Sciatic nerve (tissue), 2 donors: ENCODE measurements at places on chromosomes 4 and X. TPM values are rescaled to one million over a fixed set of nuclear protein-coding genes. Genes with fewer than 3 reads are reported as not detected.
A peak's percentile ranks its signal among the peaks of the same experiment; 100 is the strongest.

GRCh38 chrX:141396536-141396935, 154.2 kb upstream of the SPANXC start:
- DNase-seq: no peak

- DNase-seq: no peak
These were observed 294.6 kb upstream of the NRK start for GRCh38 chrX:105527759-105528158.

GRCh38 chr4:1075809-1076699, 37.3 kb downstream of the RNF212 start:
- DNase-seq: no peak

DNA sequence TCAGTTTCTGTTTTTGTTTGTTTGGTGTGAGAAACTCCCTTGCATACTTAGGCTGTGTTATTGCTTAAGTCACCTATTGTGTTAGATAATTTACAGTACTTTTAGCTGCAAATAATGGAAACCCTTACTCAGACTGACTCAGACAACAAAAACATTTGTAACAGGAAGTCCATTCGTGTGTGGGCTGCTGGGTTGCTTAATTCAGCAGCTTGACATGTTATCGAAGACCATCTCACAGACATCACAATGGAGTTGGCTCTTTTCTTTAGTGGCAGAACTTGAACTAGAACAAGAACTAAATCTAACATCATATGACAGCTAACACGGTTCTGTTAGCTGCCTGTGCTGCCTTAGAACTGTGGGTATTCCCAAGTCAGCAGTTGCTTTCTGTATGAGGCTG, 9.9 kb upstream of the GABRE start:
- DNase-seq: no peak

DNA sequence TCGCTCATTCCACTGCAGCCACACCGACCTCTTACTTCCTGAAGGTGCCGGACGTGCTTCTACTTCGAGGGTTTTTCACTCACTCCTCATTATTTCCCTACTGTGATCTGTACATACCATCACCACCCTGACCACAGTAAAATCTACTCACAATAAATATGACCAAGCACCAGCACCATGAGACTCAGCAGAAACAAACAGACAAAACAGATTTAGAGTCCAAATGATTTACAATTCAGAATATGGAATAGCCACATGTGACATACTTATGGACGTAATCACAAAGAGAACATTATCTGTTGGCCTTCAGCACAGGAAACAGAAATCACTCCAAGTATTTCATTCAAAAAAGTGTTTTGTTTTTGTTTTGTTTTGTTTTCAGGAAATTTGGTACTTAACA, 16.1 kb upstream of the KLB start:
- no peak for DNase-seq

DNA sequence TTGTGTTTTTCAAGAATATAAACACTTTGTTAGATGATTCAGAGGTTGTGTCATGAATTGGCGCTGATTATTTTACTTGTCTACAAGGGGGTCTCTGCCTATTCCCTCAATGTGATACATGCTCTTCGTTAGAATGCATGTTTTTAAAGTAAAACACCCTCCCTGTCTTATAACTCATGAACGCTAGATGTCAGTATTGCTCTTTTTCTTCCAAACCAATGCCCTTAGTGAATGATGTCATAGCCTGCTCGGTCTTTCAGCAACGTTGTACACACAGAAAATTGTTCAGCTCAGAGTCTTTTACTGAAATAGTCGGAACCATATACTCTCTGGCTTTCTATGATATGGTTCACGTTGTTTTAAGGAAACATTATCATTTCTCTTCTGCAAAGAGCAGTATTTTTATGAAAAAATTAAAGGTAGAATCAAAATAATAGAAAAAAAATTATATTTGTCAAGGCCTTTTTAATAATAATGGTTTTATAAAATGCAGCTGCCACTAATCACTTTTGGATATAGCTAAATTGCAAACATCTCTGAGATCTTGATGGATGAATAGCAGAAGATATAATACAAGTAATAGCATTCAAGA, 292.9 kb downstream of the TLL1 start:
- DNase-seq: no peak

GRCh38 chrX:17705211-17705610, 32.1 kb upstream of the SCML1 start:
- DNase-seq: no peak

DNA sequence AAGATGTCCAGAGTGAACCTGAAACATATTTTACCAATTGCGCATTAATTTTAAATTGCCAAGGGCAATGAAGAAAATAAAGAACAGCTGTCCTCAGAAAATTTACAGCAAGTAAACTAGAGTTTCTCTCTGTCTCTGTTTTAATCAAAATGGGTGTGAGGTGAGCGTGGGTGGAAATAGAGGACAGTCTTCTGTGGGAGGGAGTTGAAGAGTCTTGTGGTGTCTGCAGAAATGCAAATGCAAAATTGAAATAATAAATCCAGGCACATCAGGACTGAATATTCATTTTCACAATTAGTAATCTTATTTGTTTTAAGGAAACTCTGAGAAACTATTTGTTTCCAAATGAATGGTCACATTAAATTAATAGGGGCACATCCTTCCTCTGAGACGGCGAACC, 192.0 kb downstream of the ARHGAP10 start:
- DNase-seq: no peak

- DNase-seq: no peak
These were observed 66.4 kb upstream of the OR13H1 start for GRCh38 chrX:131477498-131477897.

GRCh38 chr4:178086320-178086719, 644.1 kb upstream of the AGA start:
- no peak for DNase-seq

DNA sequence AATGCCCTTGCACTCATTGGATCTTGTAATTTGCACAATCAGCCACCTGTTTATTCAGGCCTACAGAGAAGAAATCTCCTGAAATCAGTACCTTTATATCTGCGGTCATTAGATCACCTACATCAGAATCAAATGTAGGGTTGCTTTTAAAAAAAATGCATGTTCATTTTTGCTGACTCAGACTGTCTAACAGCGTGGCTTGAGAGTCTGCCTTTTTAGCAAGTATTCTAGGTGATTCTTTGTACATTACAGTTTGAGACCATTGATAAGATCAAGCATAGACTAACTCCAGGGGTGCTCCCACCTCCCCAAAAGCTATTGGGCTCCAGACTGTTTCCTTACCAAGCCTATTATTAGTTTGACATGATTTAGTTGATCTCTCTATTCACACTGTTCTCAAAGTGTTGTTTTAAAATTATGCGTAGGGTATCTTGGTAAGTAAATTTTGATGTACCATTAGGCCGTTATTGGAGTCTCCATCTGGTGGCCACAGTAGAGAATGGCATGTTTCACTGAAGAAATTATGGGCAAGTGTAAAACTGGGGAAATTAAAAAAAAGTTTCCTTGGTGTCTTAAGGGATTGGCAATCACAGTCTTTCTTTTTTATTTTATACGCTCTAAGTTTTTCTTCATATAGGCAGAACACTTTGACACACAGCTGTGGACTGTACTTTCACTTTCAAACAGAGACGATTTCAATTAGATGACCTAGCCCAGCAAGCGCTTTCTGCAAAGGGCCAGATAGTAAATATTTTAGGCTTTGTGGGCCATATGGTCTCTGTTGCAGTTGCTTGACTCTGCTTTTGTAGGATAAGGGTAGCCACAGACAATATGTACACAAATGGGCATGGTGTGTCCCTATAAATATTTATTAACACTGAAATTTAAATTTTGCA, 33.7 kb upstream of the MSL3 start:
- no peak for DNase-seq

DNA sequence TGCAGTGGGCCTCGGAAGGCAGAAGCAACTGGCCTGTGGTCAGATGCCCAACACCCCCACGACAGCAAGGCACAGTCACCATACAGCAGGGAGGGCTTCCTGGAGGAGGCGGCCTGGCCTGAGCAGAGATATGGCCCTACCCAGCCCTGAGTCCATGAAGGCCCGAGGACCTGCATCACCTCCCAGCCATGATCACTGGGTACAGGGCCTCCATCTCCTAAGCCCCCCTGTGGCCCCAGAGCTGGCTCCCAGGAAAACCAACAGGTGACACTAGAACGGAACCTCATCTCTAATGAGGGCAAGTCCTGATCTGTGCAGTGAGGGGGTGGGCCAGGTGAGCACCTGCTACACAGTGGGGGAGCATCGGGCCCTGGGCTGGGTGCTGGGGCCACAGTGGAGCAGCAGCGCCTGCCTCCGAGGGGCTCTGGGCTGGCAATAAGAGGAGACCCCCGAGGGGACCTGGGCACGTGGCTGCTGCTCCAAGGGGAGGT, 26.2 kb upstream of the MXD4 start:
- peak; percentile 50 for DNase-seq

DNA sequence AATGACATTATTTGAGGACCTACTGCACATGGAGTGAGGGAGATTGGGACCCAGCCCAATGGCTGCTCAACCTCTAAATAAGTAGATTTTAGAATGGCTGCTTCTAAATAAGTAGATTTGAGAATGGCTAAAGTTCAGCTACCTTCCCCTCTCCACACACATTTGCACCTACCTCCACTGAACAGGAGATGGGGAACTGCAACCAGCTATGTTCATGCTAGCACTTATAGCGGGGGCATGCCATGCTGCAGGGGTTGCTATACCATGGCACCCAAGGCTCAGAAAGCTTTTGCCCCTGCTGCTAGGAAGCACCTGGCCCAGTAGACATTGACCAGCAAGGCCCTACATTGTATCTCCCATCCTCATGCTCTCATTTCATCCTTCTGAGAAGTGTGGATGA, 70.2 kb upstream of the MAOA start:
- DNase-seq: no peak

DNA sequence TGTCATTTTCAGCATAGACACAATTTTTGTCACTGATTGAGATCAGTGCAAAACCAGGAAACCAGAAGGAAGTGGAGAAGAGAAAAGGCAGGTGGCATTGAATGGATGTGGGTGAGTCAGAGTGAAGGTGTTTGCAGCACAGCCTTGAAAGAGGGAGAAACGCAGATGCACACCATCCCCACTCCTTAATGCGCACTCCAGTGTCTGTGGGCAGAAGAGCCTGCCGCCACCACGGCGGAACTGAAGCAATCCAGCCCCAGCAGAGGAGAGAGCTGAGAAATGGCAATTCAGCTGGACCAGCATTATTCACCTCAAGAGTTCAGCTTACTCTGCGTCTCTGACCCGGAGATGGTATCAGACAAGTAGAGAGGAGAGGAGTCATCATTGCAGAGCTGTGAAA, 393.1 kb upstream of the FRG1 start:
- DNase-seq: no peak

- DNase-seq: no peak
These were observed 1.1 kb downstream of the DCK start for GRCh38 chr4:70994387-70995099.

- DNase-seq: peak; percentile 85
These were observed 866 bp upstream of the EMD start for GRCh38 chrX:154378059-154378798.

DNA sequence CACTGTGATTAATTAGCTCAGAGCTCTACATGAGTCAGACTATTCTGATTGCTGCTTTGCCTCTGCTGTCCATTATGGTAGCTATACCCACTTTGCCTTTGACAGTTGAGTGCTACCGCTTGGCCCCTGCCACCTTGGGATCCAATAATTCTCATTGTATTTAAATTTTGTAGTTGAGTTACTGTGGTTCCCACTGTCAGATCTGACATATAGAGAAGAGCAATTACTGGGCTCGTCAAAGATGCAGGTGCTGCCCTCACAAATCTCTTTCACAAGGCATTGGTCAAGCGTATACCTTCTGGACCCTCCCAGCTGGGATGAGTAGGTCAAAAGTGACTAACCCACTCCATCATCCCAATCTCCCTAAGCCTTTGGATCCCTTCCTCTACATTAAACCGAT, 18.3 kb upstream of the PRDM8 start:
- DNase-seq: no peak

DNA sequence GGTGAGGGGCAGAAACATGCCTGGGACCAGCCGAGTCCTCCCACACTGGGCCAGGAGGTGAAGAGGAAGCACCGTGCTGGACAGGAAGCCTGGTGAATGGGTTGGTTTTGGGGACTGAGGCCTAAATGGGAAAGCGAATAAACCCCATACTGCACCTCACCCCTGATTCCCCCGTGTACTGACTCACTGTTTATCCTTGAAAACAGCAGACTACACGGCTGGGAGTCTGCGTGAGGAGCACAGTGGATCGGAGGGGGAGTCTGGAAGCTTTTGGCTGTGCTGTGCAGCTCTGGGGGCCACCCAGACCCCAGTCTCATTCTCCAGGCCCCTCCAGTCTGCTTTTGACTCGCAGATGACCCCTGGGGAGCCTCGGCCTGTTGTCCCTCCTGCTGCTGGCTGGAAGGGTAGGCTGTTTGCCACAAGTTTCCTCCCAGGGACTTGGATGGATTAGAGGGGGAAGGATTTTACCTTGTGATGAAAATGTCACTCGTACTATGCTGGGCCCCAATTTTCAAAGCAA, 90.0 kb downstream of the PSAPL1 start:
- no peak for DNase-seq

GRCh38 chrX:10702031-10702430, 81.6 kb upstream of the MID1 start:
- no peak for DNase-seq

GRCh38 chr4:39908284-39908683, 69.4 kb downstream of the PDS5A start:
- DNase-seq: no peak

GRCh38 chr4:8710946-8711345, 118.4 kb downstream of the CPZ start:
- DNase-seq: no peak

DNA sequence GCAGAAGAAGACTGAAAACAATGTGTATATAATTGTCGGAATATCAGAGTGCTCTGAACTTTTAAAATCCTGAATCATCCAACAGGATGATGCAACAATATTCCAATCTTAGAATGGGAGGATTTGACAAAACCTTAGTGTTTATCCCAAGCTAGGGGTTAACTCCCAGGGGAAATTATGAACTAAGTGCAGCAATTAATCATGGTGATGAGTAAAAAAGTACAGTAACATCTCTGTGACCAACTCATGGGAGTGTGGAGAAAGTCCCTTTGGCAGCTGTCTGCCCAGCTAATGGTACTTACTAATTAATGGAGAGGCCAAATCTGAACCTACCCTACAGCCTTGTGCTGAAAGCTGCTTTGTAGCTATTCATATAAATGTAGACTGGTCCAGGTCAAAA, 257.6 kb upstream of the DDX53 start:
- DNase-seq: no peak

- no peak for DNase-seq
These were observed 127.6 kb upstream of the SH3RF1 start for GRCh38 chr4:169398316-169398715.

Gene F8A2
- not detected for total RNA-seq

Gene SLC9A6
- 21.4 TPM for total RNA-seq

Gene YIPF6
- total RNA-seq: 43.2 TPM

Gene ZNF157
- 0.71 TPM for total RNA-seq

Gene NAT8L
- total RNA-seq: 8.1 TPM

Gene KIAA1210
- total RNA-seq: 0.27 TPM

Gene PDE6B
- total RNA-seq: 2.5 TPM

Gene NMU
- total RNA-seq: not detected

Gene CYSLTR1
- 5.3 TPM for total RNA-seq

Gene IL2RG
- 9.9 TPM for total RNA-seq

Gene DMP1
- not detected for total RNA-seq
